ENCODE measurements at places on chromosomes 7 and 10.

DNA sequence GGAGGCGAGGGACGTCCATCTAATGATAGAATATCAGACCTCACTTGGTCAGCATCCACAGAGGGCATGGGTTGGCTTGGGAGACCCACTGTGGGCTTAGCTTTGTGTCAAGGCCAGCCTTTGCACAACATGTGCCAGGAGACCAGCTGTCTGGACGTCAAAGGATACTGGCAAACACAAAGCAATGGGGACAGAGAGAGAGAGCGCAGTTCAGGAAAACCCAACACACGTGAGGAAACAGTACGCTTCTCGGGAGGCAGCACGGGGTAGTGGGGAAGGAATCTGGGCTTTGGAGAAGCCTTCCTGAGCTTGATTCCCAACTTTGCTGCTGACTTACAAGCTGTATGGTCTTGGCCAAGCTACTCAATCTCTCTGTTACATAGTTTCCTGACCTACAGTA, 14.7 kb downstream of the PRLHR start:
- DNase-seq: no peak

DNA sequence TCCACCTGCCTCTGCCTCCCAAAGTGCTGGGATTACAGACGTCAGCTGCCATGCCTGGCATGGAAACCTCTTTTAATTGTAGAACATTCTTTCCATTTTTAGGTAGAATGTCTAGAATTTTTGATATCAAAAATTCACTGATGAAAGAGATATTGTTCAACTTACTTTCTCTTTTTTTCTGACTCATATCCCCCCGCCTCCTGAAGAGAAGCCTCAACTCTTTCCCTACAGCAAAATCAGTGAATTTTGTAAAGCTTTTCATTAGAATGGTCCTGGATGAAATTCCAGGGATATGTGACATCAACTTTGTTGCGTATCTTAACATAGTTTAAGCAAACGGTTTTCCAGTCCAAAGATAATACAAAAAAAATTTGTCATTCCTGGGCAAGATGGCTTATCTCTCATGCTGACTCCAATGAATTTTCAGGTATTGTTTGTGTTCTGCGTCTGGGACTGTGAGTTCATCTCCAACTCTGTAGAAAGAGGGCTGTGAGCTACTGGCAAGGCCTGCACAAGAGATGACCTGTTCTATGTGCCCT, 256.8 kb downstream of the BMPER start:
- DNase-seq: no peak

GRCh38 chr7:43211693-43212092, 99.2 kb downstream of the HECW1 start:
- DNase-seq: no peak

DNA sequence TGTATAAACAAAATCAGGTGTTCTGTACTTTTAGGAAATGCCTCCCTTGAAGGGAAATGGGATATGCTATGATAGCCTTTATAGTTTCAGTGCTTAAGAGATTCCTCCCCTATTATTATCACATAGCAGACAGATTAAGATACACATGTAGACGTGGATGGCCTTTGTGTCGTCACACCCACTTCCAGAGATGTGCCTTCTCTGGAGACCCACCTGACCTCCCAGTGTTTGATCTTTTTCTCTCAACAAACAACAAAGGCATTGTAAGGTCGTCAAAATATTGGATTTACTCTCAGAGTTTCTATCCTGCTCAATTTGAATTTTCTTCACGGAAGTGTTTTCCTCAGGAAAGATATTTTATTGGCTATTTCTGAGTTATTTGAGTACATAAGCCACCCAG, 25.7 kb upstream of the C1GALT1 start:
- DNase-seq: no peak

DNA sequence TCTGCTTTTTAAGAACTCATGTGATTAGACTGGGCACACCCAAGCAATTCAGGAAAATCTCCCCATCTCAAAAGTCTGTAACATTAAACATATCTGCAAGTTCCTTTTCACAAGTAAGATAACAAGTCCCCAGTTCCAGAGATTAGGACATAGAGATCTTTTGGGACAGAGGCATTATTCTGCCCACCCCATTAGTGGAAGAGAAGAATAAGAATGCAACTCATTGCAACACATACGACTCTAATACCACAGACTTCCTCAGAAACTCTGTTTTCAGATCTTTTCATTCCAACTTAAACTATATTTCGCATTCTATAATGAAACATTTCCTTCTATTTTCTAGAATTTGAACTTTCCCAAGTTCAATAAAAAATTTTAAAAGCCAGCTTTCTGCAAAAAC, 137.7 kb downstream of the SEMA3C start:
- no peak for DNase-seq

- no peak for DNase-seq
These were observed 40.9 kb downstream of the SMURF1 start for GRCh38 chr7:99102809-99103690.

GRCh38 chr7:70589590-70589989, 542.4 kb upstream of the GALNT17 start:
- no peak for DNase-seq

GRCh38 chr7:98655611-98656010, 38.5 kb downstream of the NPTX2 start:
- DNase-seq: no peak

GRCh38 chr10:97356318-97356914, 21.9 kb upstream of the FRAT2 start:
- DNase-seq: no peak

GRCh38 chr10:104040862-104041789, 44.6 kb downstream of the COL17A1 start:
- no peak for DNase-seq

DNA sequence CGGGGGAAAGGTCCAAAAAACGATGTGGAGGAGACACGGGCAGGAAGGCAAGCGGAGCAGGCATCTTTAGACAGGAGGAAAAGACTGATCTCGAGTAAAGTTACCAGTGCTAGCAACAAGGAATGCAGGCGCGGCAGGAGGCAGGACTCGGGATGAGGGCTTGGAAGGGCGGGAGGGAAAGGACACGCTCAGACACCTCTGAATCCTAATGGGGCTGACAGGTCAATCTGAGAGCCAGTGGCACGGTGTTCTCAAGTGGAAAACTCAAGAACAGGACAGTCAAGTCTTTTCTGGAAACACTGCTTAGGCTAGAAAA, 155.3 kb upstream of the COBL start:
- no peak for DNase-seq

GRCh38 chr10:72277996-72278667, 4.4 kb downstream of the DDIT4 start:
- no peak for DNase-seq

DNA sequence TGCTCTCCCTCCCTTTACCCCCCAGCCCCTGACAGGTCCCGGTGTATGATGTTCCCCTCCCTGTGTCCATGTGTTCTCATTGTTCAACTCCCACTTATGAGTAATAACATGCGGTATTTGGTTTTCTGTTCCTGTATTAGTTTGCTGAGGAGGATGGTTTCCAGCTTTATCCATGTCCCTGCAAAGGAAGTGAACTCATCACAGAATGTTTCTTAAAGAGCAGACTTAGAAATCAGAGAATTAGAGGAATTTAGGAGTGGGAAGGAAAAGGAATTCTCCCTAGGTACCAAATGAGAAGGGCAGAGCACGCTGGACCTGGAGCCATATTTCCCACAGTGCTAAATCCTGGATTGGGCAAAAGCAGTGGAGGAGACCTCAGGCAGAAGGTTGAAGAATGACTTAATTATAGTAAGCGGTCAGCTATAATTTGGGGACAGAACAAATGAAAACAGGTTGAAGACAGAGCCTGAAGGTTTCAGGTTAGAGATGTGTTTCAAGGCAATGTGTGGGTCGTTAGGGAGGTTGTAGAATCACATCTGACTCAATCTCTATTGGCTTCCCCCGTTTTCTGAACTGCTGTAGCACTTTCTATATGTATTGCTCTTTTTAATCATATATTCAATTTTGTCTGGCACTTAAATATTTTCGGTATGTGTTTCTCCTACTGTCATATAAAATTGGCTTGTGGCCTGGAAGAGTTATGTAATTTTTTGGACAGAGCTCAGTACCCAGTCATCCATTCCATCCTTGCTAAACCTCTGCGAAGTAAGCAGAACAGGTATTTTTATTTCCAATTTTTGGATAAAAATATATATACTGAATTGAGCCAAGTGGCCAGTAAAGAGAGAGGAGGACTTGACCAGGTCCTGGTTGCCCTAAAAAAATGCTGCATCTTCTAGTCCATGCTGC, 210.5 kb upstream of the KLF6 start:
- DNase-seq: no peak

DNA sequence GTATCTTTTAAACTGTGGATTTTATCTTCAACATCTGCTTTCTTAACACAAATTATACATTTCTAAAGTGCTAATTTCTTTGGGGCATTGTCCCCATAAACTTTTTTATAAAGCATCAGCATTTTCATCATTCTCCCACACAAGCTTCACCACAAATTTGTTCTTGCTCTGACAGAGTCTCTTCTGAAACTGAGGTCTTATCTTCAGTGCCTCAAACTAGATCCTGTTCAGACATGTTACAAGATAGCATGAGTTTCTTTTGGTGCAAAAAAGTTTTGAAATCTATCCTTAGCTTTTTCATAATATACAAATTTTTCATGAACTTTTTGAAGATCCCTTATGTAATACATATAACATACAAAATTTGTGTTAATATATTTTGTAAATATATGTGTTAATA, 346.6 kb downstream of the IPMK start:
- DNase-seq: no peak

- no peak for DNase-seq
These were observed 17.2 kb upstream of the FAM170B start for GRCh38 chr10:49151025-49151445.

- no peak for DNase-seq
These were observed 18.2 kb upstream of the CHST3 start for GRCh38 chr10:71945819-71946474.

DNA sequence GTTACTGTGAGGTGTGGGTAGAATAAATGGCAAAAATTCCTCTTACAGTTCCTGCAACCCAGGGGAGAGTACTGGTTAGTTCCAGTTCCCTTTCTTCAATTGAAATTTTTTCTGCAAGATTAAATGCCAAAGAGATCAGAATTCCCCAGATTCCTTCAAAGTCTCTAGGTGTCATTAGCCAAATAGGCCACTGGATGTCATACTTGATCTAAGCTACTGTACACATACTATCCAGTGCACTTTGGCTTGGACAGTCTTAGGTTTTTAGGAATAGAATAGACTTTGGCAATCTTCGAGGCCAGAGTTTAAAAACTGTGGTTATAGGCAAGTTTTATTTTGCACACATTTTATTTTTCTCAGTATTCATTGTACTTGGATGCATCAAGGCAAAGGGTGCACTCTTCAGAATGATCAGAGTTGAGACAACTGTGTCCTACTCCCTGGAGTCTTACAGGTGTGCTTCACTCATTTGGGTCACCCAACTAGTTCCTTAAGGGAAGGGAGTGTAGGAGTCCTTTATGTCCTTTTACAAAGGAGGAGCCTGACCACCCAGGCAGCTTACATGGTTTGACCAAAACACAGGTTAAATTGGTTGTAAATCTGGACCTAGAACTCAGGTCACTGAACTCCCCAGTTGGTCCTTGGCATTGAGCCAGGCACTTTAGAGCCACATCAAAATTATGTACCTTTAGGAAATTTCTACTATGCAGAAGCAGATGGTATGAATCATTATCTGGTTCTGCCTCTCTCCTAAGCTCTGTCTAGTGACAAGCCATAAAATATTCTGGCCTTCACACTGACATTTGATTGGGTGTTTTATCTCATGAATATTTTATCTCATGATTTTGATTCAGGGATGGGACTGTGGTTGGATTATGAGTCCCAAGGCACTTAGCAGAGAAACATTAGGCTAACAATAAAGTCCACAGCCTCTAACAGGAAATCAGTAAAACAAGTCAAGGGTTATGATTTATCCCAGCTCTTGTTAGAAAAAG, 49.5 kb downstream of the ASAH2B start:
- DNase-seq: no peak

- DNase-seq: no peak
These were observed 583.5 kb downstream of the PTPRN2 start for GRCh38 chr7:158004123-158004490.

DNA sequence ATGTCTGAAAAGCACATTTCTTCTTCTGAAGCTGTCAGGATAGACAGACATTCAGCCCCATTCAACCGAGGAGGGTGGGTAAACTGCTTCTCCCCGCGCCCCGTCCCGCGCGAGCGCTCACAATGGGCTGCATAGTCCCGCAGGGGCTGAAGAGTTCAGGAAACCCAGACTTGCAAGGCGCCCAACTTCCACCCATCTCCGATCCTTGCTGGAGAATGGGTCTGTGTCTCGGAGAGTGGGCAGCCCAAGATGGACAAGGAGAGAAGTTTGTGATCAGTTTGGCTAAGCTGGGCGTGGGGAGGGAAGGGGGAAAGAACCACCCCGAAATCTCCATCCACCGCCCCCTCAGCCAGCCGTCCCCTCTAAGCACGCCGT, 686 bp downstream of the AASS start:
- peak; percentile 46 for DNase-seq

GRCh38 chr10:35025916-35026315, 64.2 kb downstream of the CUL2 start:
- DNase-seq: no peak

- no peak for DNase-seq
These were observed 162.2 kb upstream of the TNS3 start for GRCh38 chr7:47743965-47744591.

DNA sequence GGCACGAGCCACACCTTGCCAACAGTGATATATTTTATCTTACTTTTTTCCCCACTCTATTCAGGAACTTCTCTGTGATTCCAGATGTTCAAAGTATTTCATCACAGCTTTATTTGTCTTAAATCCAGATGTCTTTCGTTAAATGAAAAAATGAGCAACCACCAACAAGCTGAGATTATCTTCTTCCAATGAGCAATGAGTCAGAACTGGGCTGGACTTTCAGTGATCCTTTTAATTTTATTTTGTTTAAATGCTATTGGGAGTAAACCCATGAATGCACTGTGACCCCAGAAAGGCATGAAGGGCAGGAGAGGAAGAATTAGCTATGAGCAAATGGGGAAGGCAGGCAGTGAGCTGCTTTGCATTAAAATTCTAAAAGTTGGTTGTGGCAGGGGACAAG, 77.6 kb upstream of the IMMP2L start:
- peak; percentile 52 for DNase-seq

DNA sequence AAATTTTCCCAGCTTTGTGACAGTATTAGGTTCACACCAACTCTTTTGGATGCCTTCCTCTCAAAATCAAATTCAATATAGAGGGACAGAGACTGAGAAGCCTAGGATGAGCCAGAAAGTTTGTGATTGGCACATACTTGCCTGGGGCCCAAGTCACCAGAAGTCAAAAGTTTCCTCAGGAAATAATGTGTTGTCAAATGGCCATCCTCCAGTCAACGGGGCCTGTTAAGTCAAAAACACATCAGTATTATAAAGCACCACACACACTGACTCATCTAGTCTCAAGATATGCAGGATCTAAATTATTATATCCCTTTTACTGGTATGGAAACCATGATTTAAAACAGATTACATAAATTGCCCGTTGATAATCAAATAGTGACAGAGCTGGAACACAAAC, 158.1 kb downstream of the AHR start:
- DNase-seq: no peak

GRCh38 chr10:33880291-33880690, 545.8 kb upstream of the NRP1 start:
- DNase-seq: no peak

GRCh38 chr10:74151879-74152722, 1.1 kb downstream of the ADK start:
- no peak for DNase-seq
